ENCODE measurements at places on chromosomes 2 and 18. TPM values are rescaled to one million over a fixed set of nuclear protein-coding genes. Genes with fewer than 3 reads are reported as not detected.

- H3K36me3 ChIP-seq = no peaks in the 10 kb centered on the region
- no peaks in the 10 kb centered on the region for H3K27me3 ChIP-seq
- no peak overlapping the region for H3K4me3 ChIP-seq
- peaks cover 37% of the 10 kb centered on the region for H3K4me1 ChIP-seq
- no peak overlapping the region for H3K27ac ChIP-seq
Observed at GRCh38 chr2:38120264-38120592, 44.3 kb upstream of the CYP1B1 start.

DNA sequence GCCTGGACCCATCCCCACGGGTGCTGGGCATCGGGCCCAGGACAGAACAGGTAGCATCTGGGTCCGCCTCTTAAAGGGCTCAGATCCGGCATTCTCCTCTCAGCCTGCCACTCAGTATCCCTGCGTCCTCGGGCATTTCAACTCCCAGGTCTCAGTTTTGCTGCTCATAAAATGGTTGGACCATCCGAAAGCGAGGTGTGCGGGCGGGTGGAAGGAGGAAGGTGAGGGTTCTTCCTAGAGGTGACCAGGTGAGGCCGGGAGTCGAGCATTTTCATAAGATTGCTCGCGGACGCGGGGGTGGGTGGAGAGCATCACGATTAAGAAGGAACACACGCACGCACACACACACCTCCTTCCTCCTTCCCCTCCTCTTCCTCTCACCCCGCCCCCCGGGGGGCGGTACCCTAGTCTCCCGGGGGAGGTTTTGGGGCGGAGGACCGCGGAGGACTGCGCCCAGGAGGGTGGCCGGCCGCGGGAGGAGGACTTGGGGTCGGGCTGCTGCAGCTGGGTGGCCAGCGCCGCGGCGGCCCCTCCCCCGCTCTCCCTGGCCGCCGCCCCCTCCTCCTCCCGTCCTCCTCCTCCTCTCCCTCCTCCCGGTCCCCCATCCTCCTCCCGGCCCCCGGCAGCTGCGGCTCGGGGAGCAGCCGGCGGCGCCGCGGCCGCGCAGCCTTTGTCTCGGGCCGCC, 97.9 kb upstream of the GPR45 start:
- H3K27me3 ChIP-seq = peaks cover 17% of the 10 kb centered on the region
- H3K36me3 ChIP-seq = no peaks in the 10 kb centered on the region
- DNase-seq = peak; percentile 15

GRCh38 chr2:229942671-229943070, 20.4 kb downstream of the FBXO36 start:
- no peak for DNase-seq
- H3K27ac ChIP-seq = no peak overlapping the region
- no peaks in the 10 kb centered on the region for H3K36me3 ChIP-seq
- H3K27me3 ChIP-seq = no peaks in the 10 kb centered on the region

SLC4A3 gene
- 13.2 TPM for polyA plus RNA-seq

CHRNA1 gene
- 0.31 TPM for polyA plus RNA-seq

CRYGD gene
- polyA plus RNA-seq = not detected

DNA sequence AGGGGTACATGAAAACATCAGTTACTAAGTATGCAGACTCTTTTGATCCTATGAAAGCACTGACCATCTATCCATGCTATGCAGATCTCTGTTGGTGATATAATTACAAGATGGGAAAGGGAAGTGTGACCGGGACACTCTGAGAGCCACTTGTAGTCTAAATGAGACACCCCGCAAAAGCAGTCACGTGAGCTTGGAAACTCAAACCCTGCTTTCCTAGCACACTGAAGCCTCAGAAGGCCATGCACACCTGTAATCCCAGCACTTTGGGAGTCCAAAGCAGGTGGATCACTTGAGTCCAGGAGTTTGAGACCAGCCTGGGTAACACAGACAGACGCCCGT, 137.5 kb downstream of the INO80D start:
- no peak overlapping the region for H3K4me3 ChIP-seq
- H3K36me3 ChIP-seq = no peaks in the 10 kb centered on the region
- H3K4me1 ChIP-seq = no peaks in the 10 kb centered on the region
- H3K27me3 ChIP-seq = no peaks in the 10 kb centered on the region
- no peak for DNase-seq
- H3K27ac ChIP-seq = no peak overlapping the region

All from left lung (tissue), 14 donors.